Sigmoid colon (tissue), 7 donors: ENCODE measurements at places on chromosomes 3 and 15. TPM values are rescaled to one million over a fixed set of nuclear protein-coding genes. Genes with fewer than 3 reads are reported as not detected.

GRCh38 chr3:194766845-194767244, 81.2 kb downstream of the FAM43A start:
- DNase-seq: no peak

The AP3B2 gene
- total RNA-seq: 1.2 TPM

The SAMMSON gene
- total RNA-seq: not detected

- DNase-seq: no peak
Observed at GRCh38 chr3:149010966-149011365, 19.6 kb downstream of the GYG1 start.

GRCh38 chr15:55268176-55268695, 21.4 kb downstream of the RAB27A start:
- no peak for DNase-seq

- no peak for DNase-seq
Observed at GRCh38 chr3:28900301-28900700, 380.6 kb upstream of the RBMS3 start.

DNA sequence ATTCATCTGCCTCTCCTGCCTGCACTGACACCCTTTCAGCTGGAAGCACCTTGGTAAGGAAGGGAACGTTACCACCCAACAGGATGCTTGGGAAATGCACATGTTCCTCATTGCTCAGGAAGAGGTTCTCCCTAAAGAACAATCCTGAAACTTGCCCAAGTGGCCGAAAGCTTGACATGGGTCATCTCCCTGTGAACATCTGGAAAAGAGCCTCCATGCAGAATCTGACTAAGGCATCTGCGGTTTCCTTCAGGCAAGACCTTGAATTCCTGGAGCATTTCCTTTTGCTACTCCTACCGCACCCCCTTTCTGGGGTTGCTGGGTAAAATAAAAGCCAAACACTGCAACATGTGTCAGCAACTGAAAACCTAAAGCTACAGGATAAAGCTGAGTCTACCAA, 68.7 kb upstream of the SNRK start:
- DNase-seq: no peak

The FBN1 gene
- 86.0 TPM for total RNA-seq

The SLC28A2 gene
- total RNA-seq: not detected

The EPHB1 gene
- 2.5 TPM for total RNA-seq

DNA sequence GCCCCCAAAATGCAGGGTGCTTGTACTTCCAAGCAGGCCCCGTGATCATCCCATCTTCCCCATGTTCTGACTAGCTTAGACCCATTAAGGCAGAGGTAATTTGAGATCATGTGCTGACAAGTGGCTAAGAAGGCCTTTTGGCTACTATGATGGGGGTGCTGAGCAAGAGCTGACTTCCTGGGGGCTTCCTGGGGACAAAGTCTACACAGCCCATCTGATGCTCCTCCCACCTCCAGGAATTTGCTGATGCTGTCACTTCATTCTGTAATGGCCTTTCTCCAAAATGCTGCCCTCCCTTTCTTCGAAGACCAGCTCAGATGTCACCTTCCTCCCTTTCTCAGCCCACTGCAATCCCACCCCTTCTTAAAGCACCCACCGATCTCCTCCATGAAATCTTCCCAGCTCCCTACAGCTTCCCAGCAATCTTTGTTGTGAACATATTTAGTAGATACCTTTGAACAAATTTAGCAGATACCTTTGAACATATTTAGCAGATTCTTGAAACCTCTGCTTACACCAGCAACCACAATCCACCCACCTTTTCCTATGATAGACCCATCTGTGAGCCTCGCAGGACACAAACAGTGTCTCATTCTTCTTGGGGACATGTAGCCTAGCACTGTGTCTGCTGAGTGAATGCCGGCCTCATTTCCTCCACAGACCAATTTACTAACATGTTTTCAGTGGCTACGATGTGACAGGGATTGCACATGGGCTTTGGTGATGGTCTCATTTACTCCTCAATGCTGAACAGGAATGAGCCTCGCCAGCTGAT, 223.3 kb downstream of the EPHB1 start:
- DNase-seq: no peak

- no peak for DNase-seq
Observed at GRCh38 chr15:73176598-73176997, 124.3 kb downstream of the NEO1 start.

- no peak for DNase-seq
Observed at GRCh38 chr3:194960446-194961032, 274.9 kb downstream of the FAM43A start.

- DNase-seq: no peak
Observed at GRCh38 chr15:65595960-65596359, 15.0 kb downstream of the INTS14 start.

DNA sequence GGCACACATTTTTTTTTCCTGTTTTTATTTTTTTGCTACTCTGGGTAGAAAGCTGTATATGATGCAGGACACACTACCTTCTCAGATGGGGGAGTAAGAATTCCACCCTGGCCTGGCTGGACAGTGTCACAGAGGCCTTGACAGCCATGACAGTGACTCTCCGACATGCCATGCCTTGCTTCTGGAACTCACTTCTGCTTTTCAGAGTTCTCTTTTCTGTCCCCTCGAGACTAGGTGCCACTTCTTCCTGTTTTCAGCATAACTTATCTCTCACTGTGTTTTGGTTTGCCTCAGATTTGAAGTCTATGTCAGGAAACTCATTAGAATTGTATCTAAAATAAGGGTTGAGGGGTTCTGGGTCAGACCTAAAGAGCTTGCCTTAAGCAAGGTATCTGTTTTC, 69.1 kb upstream of the SEC13 start:
- no peak for DNase-seq

The GOLGA8G gene
- not detected for total RNA-seq

GRCh38 chr3:194275721-194276120, 75.4 kb downstream of the CPN2 start:
- peak; percentile 58 for DNase-seq

- DNase-seq: no peak
Observed at GRCh38 chr3:82376883-82377282, 615.4 kb upstream of the GBE1 start.

The CACNA2D2 gene
- 1.7 TPM for total RNA-seq

DNA sequence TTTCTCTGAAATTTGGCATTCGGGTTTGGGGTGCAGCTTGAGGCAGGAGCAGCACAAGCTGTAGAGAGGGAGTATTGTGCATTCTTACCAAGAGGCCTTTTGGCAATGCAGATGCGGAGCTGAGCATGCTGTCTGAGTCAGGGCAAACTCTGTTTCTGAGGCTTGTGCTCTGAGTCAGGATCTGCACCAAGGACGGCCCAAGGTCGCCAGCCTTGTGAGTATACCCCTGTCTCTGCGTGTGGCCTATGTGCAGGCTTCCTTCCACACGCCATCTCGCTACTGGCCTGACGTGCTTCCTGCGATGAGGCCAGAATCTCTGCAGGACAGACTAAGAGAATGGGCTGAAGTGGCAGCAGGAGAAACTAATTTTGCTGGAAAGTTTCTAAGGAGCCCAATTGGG, 83.8 kb upstream of the ROPN1 start:
- DNase-seq: no peak

GRCh38 chr3:133874761-133875438, 20.8 kb downstream of the RAB6B start:
- peak; percentile 2 for DNase-seq

The NR2E3 gene
- total RNA-seq: 0.14 TPM

DNA sequence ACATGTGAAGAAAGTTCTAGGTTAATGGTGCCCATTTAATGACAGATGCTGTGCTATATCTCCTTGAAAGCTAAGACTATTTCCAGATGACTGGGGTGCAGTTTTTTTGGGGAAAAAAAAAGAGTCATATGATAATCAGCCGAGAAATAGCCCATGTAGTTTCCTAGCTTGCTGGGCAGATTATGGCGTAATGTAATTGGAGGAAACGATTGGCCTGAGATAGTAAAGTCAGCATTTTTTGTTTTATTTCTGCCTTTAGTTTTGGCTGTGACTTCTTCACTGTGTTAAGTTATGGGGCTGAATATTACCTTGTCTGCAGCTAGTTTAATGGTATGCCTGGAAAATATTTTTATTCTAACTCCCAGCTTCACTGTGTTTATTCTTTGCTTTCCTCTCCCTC, 24.0 kb downstream of the PDHB start:
- DNase-seq: no peak

The CIB2 gene
- total RNA-seq: 11.7 TPM

GRCh38 chr3:53495520-53496391, 1.3 kb downstream of the CACNA1D start:
- DNase-seq: peak; percentile 70

The SLC35G2 gene
- 4.3 TPM for total RNA-seq

The CADM2 gene
- total RNA-seq: 22.8 TPM

GRCh38 chr3:141430316-141430715, 56.5 kb upstream of the RASA2 start:
- no peak for DNase-seq

GRCh38 chr3:172646439-172647015, 64.3 kb downstream of the NCEH1 start:
- no peak for DNase-seq

GRCh38 chr3:43817825-43818224, 127.1 kb downstream of the ABHD5 start:
- no peak for DNase-seq

The TM4SF4 gene
- total RNA-seq: 4.2 TPM

- no peak for DNase-seq
Observed at GRCh38 chr15:100914876-100915275, 4.3 kb upstream of the LRRK1 start.

DNA sequence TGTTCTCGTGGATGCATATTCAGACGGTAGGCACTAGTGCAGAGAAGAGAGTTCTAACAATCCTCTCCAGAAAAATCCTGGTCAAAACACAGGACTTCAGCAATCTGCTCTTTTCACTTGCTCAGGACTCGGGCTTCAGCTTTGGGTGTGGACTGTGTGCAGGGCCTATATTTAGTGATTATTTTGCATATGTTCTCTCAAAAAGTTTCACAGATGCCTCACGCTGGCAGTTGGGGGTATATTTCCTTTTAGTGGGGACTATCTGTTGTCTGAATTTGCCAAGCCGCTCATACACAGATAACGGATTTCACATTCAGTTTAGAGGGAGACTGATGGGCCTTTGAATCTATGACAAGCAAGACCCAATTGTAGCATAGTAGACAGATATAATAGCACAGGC, 54.4 kb upstream of the LRRN1 start:
- DNase-seq: no peak

- no peak for DNase-seq
Observed at GRCh38 chr3:59482684-59483083, 432.9 kb upstream of the CFAP20DC start.

GRCh38 chr3:47578119-47578632, 489 bp downstream of the CSPG5 start:
- no peak for DNase-seq

GRCh38 chr15:57651445-57651844, 55.1 kb upstream of the POLR2M start:
- DNase-seq: no peak

DNA sequence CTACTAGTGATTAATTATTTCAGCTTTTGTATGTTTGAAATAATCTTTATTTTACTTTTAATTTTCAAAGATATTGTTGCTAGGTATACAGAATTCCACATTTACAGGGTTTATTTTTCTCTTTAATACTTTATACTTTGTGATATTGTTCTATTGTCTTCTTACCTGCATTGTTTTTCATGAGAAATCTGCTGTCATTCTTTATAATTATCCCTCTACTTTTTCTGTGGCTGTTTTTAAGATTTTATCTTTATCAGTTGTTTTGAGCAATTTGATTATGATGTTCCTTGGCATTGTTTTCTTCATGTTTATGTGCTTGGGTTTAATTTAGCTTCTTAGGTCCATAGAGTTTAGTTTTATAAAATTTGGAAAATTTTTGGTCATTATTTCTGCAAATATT, 168.6 kb downstream of the DTWD1 start:
- no peak for DNase-seq

- DNase-seq: no peak
Observed at GRCh38 chr3:183247011-183247589, 6.0 kb upstream of the B3GNT5 start.

DNA sequence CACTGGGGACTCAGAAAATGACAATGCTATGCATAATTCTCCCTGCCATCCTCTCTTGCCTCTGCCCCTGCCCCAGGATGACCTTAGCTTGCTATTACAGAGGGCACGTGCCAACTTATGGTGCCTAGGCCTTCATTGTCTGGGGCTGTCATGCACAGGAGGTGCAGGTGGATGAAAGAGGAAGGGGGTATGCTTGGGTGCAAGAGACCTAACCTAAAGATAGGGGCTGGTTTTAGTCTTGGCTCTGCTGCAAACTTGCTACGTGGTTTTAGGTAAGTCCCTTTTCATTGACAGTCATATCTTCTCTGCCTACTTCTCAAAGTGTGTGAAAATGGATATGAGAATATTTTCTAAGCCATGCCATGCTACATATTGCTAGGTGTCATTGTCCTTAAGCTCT, 161.3 kb downstream of the EPHB1 start:
- no peak for DNase-seq

DNA sequence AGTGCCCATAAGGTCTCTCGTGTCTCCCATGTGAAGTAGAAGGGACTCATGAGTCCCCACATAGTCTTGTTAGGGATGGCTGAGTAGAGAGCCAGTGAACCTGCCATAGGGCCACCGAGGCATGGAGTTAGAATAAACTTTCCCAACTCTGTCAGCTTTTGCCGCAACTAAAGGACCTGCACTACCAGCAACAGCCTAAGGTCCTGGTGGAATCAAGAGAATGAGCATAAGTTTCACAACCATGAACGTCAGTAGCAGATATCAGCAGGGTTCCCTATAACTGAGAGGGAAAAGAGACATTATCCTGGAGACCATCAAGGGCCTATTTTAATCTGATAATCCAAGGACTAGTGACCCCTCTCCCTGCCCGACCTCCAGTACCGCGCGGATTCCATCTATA, 60.3 kb upstream of the FNDC3B start:
- DNase-seq: no peak

DNA sequence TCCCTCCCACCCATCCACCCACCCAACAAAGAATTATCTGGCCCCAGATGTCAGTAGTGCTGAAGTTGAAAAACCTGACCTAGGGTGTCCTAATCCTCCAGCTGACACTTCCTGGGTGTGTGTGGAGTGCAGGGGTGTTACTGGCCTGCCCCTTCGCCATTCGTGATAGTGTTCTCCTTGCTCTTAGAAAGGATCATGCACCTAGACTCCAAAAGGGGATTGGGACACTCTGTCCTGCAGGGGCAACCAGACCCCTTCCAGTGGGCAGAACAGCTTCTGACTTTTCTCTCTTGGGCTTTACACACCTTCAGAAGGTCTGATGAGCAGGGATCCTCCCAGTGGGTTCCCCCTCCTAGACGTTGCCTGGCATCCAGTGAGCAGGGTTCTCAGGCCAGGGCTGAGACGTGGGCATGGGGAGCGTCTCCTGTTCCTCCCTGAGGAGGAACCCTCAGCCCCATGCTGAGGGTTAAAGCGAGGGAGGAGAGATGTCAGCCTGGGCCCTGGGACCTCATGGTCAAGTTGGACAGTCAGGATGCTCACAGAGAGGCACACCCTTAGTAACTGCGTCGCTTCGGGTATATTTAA, 75.0 kb downstream of the AAGAB start:
- no peak for DNase-seq
